ENCODE measurements at places on chromosomes 4 and X. TPM values are rescaled to one million over a fixed set of nuclear protein-coding genes. Genes with fewer than 3 reads are reported as not detected.

RASGEF1B gene
- not detected for total RNA-seq

NAP1L2 gene
- not detected for total RNA-seq

COL25A1 gene
- 0.17 TPM for total RNA-seq

MTHFD2L gene
- 4.9 TPM for total RNA-seq

TEX13D gene
- not detected for total RNA-seq
